ENCODE measurements at places on chromosomes 1 and 21.

DNA sequence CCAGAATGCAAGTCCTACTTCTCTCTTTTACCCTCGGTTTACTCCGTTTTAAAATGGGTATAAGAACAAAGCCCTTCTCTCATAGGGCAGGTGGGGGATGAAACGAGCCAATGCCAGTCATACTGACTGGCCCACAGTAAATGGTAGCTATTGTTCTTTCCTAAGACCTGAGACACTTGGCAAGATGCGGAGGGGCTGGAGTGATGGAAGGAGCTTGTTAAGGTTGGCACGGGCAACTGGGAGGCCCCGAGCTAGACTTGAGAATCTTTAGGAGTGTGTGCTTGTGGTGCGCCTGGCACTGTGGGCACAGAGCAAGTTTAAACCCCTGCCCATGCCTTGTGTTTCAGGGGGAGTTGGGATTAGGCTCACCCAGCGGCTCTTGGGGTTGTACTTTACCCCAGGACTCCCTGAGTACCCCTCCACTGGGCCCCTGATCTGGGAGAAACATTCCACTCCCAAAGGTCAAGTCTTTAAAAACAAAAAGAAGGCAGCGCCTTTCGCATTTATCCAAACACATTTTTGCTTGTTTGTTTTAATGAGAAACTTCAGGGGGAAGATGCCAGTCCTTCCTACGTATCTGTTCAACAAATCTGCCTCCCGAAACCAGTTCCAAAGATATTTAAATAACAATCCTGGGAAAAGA, 240.6 kb upstream of the TMEM51 start:
- DNase-seq, result no peak

- no peak for DNase-seq
These were observed 2.1 kb downstream of the RBM15 start for GRCh38 chr1:110341146-110341871.

GRCh38 chr1:117008656-117009055, 7.1 kb downstream of the CD101 start:
- no peak for DNase-seq

- DNase-seq, result peak; percentile 36
These were observed 65.8 kb downstream of the AK5 start for GRCh38 chr1:77347646-77348045.

GRCh38 chr1:181640956-181641355, 157.6 kb downstream of the CACNA1E start:
- no peak for DNase-seq

DNA sequence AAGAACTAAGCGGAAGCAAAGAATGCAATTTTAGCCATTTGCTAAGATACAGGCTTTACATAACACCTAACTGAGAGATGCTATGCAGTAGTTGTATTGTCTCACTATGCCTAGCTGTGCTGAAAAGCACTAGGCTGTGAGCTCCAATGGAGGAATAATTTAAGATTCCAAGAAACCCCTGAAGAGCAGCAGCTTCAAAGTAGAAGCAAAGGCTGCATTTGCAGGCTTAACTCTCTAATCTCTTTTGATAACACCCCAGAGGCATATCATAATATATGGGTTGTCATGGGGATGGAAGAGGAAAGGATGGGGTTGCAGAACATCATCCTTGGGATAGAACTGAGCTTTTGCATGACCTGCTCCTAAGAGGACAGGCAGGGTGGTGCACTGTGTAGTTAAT, 102.0 kb downstream of the ERG start:
- no peak for DNase-seq

GRCh38 chr1:29736582-29737188, 500.4 kb downstream of the PTPRU start:
- DNase-seq, result peak; percentile 63

DNA sequence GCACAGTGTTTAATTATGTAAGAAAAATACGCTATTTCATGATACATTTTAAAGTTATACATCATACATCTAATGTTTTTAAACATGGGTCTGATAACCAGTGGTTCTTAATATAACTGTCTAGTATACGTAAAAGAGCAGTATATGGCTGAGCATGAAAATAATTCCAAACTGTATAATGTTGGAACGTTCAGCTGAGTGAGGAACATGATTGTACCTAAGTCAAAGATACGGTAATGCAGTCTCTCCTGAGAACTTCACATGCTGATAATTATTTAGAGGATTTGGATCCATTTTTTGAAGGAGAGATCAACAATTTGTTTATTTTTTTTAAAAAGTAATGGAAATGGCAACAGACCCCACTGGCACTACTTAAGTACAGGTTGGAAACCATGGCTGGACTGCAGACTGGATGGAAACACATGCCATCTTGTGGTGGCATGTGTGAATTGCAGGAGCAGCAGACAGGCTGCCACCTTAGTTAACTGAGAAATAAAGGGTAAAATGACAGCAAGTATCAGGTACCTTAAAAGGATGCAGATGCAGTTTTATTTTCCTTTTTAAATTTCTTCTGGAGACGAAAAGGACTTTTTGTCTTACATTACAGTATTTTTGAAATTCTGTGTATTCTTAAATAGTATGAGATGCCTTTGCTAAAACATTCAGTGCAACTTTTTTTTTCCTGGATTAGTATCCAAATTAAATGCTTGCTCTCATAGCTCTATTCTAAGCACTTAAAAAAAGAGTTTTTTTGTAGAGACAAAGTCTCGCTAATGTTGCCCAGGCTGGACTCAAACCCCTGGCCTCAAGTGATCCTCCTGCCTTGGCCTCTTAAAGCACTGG, 73.8 kb downstream of the MTR start:
- peak; percentile 63 for DNase-seq

- DNase-seq, result no peak
These were observed 31.1 kb downstream of the INAVA start for GRCh38 chr1:200925831-200926230.

- DNase-seq, result no peak
These were observed 39.2 kb upstream of the POU3F1 start for GRCh38 chr1:38085666-38086330.

GRCh38 chr1:43067977-43068751, 103.9 kb downstream of the EBNA1BP2 start:
- DNase-seq, result no peak

GRCh38 chr1:70887936-70888335, 159.7 kb downstream of the PTGER3 start:
- DNase-seq, result no peak

DNA sequence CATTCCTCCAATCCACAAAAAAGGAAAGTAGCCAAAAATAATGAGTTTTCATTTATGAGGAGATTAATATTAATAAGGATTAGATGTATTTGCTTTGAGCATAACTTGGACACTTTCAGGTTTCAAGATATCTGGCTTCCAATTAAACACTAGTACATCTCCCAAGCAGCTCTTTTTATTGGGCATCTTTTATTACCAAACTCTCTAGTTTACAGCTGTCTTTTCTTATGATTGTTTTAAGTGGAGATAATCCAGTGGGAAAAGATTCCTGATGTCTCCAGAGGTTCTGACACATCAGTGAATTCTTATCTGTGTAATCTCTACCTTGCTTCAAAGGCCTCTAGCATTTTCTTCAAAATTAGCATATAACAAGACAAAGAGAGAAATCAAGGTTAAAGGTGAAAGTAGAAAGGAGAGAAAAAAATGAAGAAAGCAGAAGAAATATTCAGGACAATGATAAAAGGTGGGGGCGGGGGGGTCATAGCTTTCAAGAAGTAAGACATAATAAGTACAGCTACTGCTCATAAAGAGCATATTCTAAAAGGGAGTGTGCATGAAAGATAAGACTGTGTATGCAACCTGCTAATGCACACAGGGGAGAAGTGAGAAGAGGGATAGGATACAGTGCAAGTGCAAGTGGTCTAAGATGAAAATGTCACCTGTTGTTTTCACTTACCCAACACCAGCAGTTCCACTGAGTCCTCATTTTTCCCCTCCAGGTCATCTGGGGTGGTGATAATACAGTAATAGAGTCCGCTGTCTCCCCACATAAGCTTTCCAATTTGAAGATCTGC, 19.1 kb downstream of the ILDR2 start:
- DNase-seq, result no peak

DNA sequence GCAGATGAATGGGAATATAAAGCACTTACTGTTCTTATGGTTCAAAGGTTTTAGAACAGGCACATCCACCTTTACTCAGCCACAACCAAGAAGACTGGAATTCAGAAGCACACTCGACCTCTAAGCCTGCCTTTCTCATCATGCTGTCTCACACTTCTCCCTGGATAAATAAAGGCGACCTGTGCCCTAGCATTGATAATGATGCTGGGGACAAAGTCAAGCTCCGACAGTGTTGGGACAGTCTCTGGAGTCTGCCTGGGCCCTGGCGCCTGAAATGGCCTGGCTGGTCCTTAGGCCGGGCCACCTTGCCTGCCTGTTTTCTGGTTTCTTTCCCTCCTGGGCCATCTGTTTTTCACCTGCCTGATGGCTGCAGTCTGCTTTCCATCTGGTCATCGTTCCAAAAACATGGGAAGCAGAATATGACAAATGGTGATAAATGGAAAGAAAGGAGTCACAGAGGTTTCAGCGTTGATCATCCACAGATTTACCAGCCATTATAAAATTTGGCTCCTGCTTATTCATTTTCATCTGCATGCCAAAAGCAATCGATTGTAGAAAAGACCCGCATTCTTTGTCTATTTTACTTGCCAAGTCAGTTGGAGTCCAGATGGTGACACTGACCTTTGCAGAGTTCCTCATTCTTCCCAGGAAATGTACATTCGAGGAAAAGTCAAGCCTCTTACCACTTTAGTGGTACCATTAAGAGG, 91.2 kb upstream of the KCNJ15 start:
- DNase-seq, result no peak

DNA sequence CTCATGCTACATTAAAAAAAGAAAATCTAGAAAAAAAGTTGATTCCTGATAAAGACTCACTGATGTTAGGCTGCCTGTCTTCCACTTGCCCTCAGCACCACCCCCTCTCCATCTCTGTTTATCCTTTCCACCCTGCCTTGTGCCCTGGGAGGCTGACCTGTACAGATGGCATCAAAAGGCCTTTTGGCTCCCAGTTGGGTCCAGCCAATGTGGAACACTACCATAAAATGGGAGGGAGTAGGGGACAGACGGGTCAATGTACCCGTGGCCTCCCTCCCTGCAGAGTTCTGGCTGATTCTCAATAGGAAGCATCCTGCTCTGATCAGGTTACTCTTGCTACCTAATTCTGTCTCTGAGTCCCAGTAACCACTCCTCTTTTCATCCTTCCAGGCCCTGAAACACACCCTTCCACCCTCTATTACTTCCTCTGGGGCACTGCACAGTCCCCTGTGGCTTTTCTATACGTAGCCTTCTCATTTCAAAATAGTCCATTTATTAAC, 300.0 kb downstream of the HHIPL2 start:
- no peak for DNase-seq

DNA sequence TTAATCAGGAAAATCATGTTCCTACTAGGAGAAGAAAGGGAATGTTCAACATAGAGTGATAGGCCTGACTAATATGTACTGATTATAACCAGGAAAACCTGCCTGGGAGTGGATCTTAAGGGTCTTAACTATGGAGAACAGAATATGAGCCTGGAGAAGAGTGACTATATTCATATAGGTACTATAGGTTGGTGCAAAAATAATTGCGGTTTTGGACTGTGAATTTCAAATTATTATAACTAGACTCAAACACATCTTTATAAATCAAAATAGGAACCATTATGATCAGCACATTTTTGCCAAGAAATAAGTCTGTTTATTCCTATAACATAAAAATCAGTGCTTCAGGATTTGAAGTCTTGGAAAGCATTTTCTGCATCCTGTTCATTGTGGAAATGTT, 189.8 kb upstream of the ADAMTS5 start:
- DNase-seq, result no peak

DNA sequence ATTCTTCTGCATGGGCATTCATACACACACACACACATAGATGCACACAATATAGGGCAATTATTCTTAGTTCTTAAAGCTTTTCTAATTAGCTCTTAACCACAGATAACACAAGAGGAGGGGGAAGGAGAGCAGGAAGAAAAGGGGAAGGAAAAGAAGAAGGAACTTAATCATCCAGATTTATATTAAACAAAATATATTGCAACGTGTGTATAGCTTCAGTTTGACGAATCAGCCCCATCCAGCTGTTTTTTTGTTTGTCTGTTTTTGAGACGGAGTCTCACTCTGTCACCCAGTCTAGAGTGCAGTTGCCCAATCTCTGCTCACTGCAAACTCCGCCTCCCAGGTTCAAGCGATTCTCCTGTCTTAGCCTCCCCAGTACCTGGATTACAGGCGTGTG, 21.7 kb upstream of the ANKRD13C start:
- DNase-seq, result no peak

GRCh38 chr1:238710697-238711096, 675.7 kb upstream of the CHRM3 start:
- DNase-seq, result no peak

- no peak for DNase-seq
These were observed 713.6 kb upstream of the CHRM3 start for GRCh38 chr1:238672806-238673205.

GRCh38 chr21:34340061-34340460, 23.7 kb upstream of the KCNE2 start:
- no peak for DNase-seq

- DNase-seq, result no peak
These were observed 935 bp upstream of the YIPF1 start for GRCh38 chr1:53890522-53890941.

DNA sequence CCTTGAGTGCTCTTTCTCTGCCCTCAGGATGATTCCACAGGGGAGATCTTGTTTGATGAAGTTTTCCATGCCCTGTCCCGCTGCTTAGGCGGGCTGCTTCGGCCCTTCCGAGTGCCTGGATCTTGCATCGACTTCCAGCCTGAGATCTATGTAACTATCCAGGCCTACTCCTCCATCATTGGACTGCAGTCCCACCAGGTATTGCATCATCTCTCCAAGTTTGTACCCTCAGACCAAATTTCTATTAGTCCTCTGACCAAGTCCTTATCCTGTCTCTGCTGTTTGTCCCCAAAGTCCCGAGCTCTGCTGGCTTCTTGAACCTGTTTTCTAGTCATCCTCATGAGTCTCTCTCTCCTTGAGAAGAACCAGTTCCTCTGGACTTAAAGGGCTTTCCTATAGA, 14.7 kb downstream of the SZT2 start:
- DNase-seq, result no peak

DNA sequence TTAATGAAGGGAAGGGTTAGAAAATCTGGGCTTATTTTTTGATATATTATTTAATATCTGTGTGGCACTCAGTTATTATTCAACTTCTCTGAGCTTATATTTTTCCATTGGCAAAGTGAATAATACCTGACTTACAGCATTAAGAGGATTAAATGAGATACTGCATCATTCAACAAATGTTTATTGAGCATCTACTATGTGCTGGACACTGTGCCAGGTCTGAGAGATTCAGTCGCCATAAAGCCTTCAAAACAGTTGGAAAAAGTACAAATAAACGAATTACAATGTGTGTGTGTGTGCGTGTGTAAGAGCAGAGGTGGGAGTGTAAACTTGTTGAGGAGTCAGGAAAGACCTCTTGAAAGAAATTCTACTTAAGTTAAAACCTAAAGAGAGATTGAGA, 87.9 kb upstream of the CD53 start:
- DNase-seq, result no peak

DNA sequence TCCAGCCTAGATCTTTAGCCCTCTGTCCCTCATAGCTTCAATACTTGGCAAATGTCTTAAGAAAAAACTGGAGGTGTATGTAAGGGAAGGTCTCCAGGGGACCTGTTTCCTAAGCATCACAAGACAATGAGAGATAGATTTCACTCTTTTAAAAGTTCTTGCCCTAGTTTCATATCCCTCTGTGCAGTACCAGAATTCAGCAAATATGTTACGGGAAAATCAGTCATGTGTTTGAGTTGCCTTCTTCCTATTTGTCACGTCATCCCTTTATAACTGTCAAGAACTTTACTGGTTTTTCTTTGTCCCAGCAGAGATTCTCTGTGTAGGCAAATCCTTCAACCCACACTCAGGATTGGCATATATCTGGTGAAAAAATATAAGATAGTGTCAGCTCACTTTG, 32.3 kb downstream of the DNASE2B start:
- no peak for DNase-seq

GRCh38 chr1:223628233-223629125, 37.0 kb downstream of the CAPN8 start:
- peak; percentile 60 for DNase-seq

Data from AG08396 (cell line).